ENCODE measurements at places on chromosomes 7 and 10.

DNA sequence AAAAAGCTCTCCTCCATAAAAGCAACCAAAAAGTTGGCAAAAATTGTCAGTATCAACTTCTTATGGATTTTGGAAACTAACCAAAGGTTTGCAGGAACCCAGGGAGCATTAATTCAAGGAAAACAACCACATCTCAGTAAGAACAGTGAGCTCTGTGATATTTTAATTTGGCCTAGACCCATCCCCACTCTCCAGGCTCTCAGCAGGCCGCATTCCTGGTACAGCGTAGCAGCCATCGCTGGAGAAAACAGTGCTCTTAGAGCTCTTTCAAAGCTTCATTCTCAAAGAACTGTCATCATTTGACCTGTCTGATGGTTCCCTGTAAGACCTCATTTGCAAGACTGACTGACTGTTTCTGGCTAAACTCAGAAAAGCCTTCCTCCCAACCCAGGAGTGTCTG is 81.9 kb downstream of the NUDCD3 start:
- DNase-seq = no peak

- peak; percentile 80 for DNase-seq
Observed at GRCh38 chr7:157016352-157017041, 6.0 kb upstream of the MNX1 start.

- DNase-seq = no peak
Observed at GRCh38 chr7:135204876-135205275, 6.5 kb downstream of the WDR91 start.

- peak; percentile 56 for DNase-seq
Observed at GRCh38 chr7:116511552-116512519, 12.3 kb downstream of the CAV2 start.

DNA sequence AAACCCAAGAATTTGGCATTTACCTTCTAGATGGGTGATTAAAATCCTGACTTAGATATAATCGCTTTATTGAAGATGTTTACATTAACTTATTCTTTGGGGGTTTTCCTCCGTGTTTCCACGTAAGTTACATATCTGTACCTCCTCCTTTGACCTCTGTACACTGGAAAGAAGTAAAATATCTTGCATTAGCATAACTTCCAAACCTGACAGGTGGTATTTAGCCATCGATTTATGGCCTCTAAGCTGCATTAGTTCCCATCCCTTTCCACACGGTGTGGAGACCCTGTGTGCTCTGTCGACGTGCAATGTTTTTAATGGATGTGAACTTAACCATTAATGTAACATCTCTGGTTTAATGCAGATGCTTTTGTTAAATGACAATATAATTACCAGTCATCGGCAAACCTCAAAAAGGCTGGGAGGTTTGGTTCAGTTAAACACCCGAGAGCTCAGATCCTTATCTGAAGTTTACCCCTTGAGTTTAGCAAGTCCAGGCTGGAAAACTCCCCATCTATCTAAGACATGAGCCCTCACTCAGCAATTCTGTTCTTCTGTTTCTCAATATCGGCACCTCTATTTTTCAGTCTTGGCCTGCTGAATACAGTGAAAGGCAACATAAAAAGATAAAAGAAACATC is 295.2 kb downstream of the GATA3 start:
- no peak for DNase-seq

DNA sequence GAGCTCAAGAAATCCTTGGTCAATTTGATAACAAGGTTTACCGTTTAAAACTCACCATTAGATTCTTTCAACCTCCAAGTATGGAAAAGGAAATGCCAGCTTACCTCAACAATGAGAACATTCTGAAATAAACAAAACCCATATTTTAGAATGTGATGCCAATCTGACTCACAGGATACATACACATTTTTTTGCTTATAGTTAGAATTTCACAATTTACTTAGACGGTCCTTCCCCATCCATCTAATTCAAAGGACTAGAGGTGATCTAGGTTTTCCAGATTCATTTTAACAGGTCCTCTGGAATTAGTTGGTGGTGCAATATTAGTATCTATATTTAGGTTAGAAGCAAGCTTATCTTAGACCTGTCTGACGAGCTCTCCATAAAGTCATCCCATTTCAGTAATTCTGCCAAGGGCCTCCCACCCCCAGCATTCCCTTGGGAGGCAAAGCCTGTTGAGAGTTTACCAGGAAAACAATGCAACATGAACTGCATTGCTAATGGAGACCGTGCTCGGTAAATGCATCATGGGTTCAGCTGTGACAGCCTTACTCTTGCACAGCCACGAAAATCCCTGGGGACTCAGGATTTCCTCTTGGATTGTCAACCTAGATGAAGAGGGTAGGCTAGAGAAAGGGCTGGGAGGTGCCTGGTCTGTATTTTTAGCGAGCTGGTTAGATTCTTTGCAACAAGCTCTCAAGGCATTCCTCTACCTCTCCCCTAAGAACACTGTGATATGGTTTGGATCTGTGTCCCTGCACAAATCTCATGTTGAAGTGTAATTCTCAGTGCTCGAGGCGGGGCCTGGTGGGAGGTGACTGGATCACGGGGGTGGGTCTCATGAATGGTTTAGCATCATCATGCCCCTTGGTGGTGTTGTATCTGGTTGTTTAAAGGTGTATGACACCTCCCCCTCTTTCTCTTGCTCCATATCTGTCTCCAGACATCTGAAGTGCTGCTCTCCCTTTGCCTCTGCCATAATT is 93.8 kb downstream of the PRTFDC1 start:
- DNase-seq = no peak

DNA sequence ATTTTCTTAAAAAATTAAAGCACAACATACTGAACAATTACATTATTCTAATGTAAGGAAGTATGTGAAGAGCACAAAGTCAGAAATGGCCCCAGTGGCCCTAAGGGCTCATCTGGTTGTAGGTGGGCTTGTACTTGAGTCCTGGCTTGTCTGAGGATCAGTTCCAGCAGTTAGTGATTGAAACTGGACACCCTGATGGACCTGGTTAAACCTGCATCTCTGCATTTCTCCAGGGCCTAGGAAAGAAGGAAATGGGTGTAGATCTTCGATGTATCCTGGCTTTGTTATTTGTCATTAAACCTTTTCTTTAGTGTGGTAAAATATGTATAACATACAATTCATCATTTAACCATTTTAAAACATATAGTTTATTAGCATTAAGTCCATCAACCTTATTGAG is 9.7 kb upstream of the AKR1C2 start:
- no peak for DNase-seq
